ENCODE measurements at places on chromosomes 7 and 10.

DNA sequence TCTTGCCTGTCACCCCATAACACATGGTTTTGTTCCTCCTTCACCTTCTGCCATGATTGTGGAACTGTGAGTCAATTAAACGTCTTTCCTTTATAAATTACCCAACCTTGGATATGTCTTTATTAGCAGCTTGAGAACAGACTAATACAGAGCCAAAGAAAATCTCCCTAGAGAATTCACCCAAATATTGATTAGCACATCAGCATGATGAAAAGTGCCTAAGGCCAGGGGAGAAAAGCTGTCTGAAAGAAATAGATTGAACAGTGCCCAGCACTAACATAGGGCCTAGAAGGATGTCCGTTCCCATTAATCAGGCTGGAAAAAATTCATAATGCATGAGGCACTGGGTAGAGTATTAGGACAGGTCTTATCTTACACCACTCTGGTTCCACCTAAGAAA is 111.9 kb upstream of the CALN1 start:
- no peak for DNase-seq

- DNase-seq: no peak
These were observed 308.0 kb upstream of the KCND2 start for GRCh38 chr7:119964788-119965542.

- no peak for DNase-seq
These were observed 595 bp upstream of the SUN1 start for GRCh38 chr7:831596-832166.

- DNase-seq: no peak
These were observed 189.5 kb upstream of the MINDY3 start for GRCh38 chr10:16049782-16050181.

DNA sequence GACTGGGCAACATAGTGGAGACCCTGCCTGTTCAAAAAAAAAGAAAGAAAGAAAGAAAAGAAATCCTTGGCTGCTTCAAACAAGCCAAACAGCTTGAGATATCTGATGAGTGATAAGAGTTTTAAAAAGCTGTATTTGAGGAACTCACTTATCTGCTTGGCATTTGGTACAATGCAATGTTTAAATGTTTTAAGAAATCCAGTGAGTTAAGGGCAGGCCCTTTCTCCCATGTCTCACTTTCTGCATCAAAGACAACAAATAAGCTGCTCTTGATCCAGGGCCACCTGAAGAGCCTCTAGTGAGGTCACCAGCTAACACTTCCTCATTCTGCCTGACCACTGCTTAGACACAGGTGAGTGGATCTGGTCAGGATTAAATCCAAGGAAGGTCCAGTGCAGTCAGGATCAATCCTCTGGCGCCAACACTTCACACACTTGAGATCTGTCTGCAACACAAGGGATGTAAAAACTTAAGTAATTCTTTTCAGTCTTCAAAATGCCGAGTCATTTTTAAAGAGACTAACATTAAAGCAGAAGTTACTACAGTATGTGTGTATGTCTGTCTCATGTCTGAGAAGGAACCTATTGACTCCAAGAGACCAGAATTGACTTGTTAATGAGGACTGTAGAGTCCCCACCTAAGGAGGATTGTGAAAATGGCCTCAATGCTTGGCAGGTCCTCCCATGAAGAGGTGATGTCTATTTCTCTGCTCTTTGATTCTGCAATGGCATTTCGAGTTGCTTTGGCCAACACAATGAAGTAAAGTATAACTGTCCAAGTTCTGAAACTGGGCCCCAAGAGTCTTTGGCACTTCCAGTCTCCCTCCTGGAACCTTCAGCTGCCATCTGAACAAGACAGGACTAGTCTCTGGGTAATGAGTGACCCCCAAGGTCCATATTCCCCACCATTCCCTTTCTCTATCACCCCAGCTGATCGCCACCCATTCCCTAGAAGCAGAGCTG is 43.1 kb downstream of the CREB3L2 start:
- no peak for DNase-seq

GRCh38 chr7:4711634-4712033 is 29.5 kb downstream of the FOXK1 start:
- no peak for DNase-seq

GRCh38 chr10:79209831-79210230 is 137.4 kb upstream of the PPIF start:
- no peak for DNase-seq

- DNase-seq: no peak
These were observed 5.3 kb downstream of the PPP1R3C start for GRCh38 chr10:91627344-91628102.

- DNase-seq: no peak
These were observed 105.5 kb downstream of the SLIT1 start for GRCh38 chr10:97080051-97080776.

GRCh38 chr7:98870121-98870651 is 372 bp upstream of the TMEM130 start:
- DNase-seq: peak; percentile 31

GRCh38 chr10:78875331-78875877 is 193.4 kb upstream of the ZMIZ1 start:
- DNase-seq: no peak

GRCh38 chr7:64098-64915 is 128.1 kb upstream of the FAM20C start:
- DNase-seq: no peak

GRCh38 chr10:127912607-127913367 is 5.9 kb downstream of the PTPRE start:
- no peak for DNase-seq

GRCh38 chr7:49389871-49390479 is 383.5 kb upstream of the VWC2 start:
- no peak for DNase-seq

DNA sequence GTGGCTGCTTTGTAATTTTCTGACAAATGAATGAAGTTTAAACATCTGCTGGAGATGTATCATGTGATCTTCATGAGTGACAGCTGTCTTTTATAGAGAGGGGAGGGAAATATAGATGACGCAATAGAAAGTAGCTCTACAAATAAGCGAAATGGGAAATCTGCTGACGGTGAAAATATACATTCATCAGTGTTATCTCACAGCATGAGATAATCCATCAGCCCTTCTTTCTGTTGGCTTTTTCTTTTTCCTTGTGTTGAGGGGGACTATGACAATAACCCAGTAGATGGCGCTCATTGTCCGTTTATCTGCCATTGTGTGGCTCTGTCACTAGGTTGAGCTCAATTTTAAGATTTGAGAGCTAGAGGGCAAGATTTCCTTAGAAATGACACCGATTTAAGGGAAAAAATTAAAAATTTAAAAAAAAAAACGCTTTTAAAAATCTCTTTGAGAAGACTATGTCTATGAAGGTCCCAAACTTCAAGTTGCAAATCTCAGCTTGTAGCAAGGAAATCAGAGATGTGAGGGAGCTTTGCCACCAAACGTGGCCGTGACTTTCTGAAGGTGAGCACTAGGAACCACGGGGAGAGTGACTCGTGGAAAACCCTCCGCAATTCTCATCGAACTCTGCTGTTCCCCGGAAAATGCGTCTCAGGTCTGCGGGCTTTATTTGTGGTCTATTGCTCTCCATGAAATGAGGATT is 114.6 kb upstream of the SFMBT2 start:
- peak; percentile 8 for DNase-seq

DNA sequence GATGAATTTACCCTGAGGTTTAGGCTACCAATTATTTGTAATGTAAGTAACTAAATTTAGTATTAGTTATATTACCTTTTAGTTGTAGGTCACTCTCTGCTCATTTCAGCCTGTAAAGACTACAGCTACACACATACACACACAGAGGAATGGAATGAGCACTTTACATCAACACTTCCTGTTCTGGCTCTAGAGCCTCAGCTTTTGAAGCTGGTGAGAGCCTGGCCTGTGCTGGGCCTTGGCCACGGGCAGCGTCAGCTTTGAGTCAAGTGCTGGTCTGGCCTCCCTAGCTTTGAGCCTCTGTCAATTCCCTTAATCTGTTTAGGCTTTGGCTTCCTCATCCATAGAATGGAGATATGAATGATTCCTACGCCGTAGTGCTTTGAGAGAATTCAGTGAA is 141.7 kb downstream of the EGFR start:
- no peak for DNase-seq

- DNase-seq: no peak
These were observed 154.3 kb downstream of the ZNF365 start for GRCh38 chr10:62528441-62528840.

DNA sequence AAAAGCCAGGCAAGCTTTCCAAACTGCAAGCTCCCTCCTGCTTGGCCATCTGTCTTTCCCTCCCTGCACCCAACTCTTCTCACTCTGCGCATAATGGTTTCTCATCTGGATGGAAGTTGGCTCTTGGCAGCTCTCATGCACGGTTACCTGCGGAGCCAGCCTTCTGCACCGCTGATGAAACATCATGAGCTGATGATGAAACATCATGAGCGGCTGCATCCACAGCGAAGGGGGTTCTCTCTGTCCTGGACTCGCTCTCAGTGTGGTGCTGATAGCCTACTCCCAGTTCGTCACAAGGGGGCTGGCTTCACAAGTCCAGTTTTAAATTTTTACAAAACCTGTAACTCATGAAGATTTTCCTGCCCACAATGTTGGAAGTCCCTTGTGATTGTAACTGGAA is 457.5 kb downstream of the ACTR3B start:
- no peak for DNase-seq

DNA sequence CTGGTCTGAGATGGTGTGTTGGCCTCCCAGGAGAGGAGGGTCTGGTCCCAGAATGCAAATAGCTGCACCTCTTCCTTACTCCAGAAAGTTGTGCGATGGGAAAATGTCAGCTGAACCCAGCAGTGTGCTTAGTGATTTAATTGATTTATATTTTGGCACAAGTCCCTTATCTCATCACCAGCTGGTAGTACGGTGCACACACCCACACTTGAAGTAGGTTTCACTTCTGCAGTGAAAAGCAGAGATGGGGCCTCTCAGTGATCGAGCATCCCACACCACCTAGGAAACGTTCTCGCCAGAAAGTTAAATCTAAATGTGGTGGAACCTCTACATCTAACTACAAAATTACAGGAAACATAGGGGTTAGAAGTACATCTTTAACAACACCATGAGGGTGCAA is 80.4 kb downstream of the UBE3C start:
- no peak for DNase-seq

- no peak for DNase-seq
These were observed 315.3 kb downstream of the SDK1 start for GRCh38 chr7:3616306-3616705.

- no peak for DNase-seq
These were observed 25.7 kb downstream of the FAM13C start for GRCh38 chr10:59336632-59337031.

- no peak for DNase-seq
These were observed 100.3 kb downstream of the TRRAP start for GRCh38 chr7:98978672-98979071.
